ENCODE measurements at places on chromosomes 1 and 21. TPM values are rescaled to one million over a fixed set of nuclear protein-coding genes. Genes with fewer than 3 reads are reported as not detected.

DNA sequence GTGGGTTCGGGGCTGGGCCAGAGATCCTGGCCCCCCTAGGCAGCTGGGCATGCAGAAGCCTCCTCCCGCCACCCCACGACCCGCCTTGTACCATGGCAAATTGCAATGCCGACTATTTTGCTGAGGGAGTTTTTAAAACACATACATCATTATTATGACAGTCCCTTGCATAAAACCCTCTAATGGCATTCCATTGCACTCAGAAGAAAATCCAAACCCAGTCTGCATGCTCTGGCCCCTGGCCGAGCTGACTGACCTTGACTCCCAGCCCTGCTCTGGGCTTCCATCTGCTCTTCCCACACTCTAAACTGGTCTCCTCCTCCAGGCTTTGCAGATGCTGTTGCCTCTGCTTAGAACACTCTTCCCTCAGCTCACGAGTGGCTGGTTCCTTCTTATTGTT lies 28.0 kb downstream of the PADI2 start:
- no peak for DNase-seq

DNA sequence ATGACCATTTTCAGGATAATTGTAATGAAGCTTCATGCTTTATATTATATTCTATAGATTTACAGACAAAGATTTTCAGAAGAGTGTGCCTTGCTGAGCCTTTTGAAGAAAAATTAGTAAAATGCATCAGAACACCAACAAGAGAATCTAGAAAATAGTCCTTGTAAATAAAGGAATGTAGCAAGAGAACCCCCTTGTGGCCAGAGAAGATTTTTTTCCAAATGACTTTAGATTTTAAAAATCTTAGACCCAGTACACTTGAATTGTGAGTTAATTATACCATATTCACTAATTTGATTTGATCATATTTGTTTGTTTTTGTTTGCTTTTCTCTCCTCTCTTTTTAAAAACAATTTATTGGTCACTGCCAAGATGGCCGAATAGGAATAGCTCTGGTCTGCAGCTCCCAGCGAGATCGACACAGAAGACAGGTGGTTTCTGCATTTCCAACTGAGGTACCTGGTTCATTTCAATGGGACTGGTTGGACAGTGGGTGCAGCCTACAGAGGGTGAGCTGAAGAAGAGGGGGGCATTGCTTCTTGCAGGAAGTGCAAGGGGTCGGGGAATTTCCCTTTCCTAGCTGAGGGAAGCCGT lies 12.8 kb upstream of the IFI44L start:
- DNase-seq, result no peak

GRCh38 chr1:187692799-187693198 lies 864.0 kb downstream of the PLA2G4A start:
- DNase-seq, result no peak

DNA sequence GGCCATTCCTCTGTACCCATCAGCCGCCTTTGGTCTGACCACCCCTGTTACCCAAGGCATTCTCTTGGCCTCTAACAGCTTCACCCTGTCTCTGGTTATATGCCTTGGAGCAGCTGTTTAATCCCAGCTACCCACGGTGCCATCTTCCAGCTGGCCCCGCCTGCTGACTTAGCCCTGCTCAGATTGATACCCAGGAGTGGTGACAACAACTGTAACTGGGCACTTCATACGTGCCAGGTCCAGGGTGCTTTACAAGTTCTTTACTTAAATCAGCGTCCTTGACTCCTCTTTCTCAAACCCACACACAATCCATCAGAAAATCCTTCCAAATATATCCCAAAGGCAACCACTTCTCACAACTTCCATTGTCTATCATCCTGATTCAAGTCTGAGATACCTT lies 37.2 kb upstream of the HMGB4 start:
- no peak for DNase-seq

- peak; percentile 59 for DNase-seq
These were observed 6.1 kb downstream of the NPPA start for GRCh38 chr1:11841245-11842153.

- DNase-seq, result no peak
These were observed 15.0 kb downstream of the PCAT6 start for GRCh38 chr1:202825748-202826147.

- DNase-seq, result no peak
These were observed 350.2 kb downstream of the SMYD3 start for GRCh38 chr1:246156847-246157246.

- no peak for DNase-seq
These were observed 96.3 kb upstream of the RALGPS2 start for GRCh38 chr1:178628637-178629251.

- DNase-seq, result no peak
These were observed 68.3 kb upstream of the CASZ1 start for GRCh38 chr1:10864776-10865175.

DNA sequence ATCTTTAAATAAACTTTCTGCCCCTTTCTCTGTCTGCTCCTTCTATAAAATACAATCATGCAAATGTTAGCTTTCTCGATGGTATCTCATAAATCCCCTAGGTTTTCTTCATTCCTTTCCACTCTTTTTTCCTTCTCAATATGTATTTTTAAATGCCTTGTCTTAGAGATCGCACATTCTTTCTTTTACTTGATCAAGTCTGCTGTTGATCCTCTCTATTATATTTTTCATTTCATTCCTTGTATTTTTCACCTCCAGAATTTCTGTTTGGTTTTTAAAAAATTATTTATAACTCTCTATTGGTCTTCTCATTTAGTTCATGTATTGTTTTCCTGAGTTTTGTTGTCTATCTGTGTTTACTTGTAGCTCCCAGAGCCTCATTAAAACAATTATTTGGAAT lies 36.0 kb downstream of the TNFSF4 start:
- DNase-seq, result no peak

DNA sequence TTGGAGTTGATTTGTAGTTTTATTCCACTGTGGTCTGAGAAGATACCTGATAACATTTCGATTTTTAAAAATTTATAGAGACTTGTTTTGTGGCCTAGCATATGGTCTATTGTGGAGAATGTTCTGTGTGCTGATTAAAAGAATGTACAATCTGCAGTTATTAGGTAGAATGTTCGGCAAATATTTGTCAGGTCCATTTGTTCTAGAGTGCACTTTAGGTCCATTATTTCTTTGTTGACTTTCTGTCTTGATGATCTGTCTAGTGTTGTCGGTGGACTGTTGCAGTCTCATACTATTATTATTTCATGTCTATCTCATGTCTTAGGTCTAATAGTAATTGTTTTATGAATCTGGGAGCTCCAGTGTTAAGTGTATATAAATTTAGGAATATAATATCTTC lies 116.8 kb downstream of the NME7 start:
- no peak for DNase-seq

DNA sequence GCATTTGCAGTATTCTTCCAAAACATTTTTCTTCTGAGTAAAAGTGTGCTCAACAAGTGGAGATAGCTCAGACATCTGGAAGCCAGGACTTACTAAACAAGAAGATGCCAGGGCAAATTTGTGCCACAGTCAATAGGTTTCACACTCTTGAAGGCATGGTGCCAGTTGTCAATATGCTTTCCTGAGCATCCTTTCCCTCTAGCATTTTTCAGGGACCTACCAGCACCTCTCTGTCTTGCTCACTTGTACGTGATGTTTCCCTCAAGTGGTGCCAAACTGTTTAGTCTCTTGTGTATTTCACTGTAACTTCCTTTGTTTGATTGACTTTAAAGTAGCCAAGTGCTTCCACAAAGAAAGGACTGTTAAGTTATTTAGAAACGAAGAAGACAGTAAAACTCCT lies 194.0 kb upstream of the SGIP1 start:
- no peak for DNase-seq

GRCh38 chr1:31183927-31184554 lies 55.6 kb downstream of the NKAIN1 start:
- no peak for DNase-seq

DNA sequence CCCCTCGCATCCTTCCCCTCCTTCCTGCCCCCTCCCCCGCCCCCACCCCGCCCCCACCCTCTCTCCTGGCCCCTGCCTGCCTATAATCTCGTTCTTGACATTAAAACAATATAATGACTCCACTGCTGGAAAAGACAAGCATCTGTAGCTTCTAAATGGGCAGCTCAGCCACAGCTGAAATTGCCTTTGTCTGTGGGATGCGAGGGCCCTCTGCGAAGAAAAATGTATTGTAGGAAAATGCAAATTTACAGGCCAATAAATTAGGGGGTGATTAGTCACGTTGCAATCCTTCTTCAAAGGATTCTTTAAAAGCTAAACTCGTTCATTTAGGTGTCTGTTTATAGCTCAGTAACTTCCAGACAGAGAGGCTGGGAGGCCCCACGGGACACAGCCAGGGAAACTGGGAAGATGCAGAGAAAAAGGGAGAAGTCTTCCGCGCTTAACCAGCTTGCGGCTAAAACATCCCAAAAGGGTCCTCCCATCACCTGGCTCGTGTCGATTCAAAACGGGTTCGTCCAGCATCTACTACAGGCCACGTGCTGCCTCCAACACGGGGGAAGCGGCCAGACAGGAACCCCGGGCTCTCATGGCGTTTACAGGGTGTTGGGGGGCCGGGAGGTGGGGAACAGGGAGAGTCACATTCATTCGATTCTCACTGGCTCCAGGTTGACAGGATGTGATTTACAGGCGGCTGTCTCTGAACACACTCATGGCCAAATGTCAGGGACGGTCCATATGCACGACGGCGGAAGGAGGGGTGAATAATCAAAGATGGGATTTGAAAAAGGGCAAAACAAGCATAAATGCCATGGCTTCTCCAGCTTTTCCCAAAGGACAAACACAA lies 100.5 kb upstream of the ZBTB40 start:
- no peak for DNase-seq

DNA sequence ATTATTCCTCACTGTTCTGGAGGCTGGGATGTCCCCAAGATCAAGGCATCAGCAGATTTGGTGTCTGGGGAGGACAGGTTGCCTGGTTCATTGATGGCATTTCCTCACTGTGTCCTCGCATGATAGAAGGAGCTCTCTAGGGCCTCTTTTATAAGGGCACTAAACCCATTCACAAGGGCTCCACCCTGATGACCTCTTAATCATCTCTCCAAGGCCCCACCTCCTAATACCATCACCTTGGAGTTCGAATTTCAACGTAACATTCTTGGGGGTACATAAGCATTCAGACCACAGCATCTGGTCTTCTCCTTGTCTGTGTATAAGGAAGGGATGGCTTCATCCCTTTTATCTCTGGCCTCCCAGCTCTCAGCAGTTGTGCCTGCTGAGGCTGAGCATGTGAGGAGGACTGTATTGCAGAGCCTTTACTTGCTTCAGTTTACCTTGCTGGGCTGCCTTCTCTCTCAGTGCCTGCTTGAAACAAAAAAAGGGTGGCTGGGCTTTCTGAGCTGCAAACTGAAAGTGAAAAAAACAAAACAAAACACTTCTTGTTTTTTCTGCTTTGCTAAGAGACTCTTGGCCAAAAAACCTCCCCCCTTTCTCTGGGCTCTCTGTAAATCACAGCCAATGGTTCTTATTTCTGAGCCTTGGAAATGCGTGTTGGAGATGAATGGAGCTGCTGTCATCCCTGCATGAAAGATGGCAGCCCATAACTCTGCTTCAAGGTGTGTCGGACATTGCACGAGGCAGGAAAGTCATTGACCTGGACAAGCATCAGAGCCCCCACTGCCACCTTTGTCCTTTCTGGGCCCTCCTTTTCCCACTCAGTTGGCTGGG lies 75.8 kb downstream of the RHOU start:
- no peak for DNase-seq

GRCh38 chr21:32181457-32181856 lies 97.4 kb downstream of the MIS18A start:
- DNase-seq, result peak; percentile 40

DNA sequence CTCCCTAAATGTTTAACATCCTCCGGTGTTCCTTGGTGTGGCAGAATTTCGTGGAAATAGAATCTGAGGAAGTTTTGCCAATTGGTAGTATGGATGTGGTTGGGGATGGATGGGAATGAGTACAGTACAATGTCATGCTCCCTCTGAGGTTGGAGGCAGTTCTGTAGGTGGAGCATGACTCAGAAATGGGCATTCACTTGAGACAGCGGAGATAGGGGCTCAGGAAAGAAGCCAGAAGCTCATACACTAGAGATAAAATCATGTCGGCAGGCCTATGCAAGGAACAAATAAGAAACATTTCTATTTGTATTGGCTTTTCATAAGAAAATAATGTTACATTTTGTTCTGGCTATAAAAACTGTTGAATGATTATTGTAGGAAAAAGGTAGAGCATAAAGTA lies 196.0 kb downstream of the URB2 start:
- no peak for DNase-seq

DNA sequence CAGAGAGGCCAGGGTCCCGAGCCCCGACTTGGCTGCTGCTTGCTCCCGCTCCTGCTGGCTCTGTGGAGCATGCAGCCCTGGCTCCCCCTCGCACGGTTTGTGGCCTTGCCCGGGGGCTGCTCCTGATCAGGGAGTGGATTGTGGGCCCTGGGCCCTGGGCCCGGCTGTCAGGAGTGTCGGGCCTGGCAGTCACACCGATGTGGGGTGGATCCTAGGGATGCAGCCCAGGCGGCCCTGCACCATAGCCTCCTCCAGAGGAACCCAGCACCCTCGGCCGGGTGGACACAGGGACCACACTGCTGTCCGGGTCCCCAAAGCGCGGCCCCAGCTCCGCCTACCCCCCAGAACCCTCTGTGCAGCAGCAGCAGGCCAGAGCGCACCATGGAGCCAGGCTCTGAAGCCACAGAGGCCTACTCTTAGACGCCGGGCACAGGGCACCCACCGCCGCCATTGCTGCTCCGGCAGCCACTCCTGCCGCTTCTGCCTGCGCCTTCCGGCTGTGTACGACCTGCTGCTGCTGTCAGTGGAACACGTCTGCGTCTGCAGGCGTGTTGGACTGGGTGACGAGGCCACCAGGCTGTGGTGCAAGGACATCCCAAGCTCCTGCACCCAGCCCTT lies 9.4 kb downstream of the SLX9 start:
- peak; percentile 22 for DNase-seq

- DNase-seq, result no peak
These were observed 149.5 kb upstream of the BACE2 start for GRCh38 chr21:41018431-41018830.

OLFML2B gene
- 11.4 TPM for total RNA-seq

FMOD gene
- total RNA-seq, result 51.6 TPM

PTPRC gene
- total RNA-seq, result 24.2 TPM

NBPF9 gene
- total RNA-seq, result 11.8 TPM

TRAF3IP3 gene
- 2.7 TPM for total RNA-seq

TSTD1 gene
- 21.6 TPM for total RNA-seq

ATF6 gene
- 20.3 TPM for total RNA-seq

ALPL gene
- total RNA-seq, result 14.7 TPM

OR2L3 gene
- not detected for total RNA-seq

Data from left cardiac atrium (tissue), 4 donors.